ENCODE measurements at places on chromosomes 2 and 18. TPM values are rescaled to one million over a fixed set of nuclear protein-coding genes. Genes with fewer than 3 reads are reported as not detected.

Gene UNC80
- total RNA-seq, result not detected

Gene MOCOS
- total RNA-seq, result 2.6 TPM

Gene SPOPL
- 9.9 TPM for total RNA-seq

Gene MRPL19
- total RNA-seq, result 64.9 TPM

Gene KCNIP3
- 3.0 TPM for total RNA-seq

DNA sequence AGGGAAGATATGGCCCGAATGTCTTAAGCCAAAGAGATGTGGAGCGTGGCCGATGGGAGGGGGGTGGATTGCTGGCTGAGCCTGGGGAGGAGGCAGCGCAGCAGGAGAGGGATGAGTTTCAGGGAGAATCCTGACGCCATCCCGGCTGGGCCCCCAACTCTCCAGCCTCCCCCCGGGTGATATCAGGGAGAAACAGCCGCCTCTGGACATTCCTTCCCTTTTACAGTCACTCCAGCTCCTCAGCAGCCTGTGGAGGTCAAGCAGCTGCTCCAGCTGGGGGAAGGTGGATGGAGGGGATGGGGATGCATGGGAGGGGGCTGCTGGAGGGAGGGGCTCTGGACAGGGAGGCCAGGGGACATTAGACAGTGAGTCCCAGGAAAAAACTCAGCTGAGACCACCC lies 9.5 kb upstream of the DES start:
- DNase-seq, result no peak

DNA sequence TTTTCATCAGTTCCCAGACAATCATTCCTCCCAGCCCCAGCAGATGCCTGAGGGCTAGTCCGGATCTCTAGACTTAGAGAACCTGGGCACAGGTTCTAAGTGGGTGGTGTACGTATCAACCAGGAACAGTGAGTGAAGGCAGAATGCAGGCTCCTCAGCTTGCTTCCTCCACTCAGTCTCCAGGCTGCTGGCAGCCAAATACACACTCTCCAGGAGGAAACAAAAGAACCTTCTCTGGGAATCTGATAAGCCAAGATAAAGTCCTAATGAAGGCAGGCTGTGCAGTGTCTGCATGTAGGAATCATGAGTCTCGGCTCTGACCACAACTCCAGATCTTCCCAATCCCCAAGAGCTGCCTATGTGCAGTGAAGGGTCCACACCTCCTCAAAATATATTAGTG lies 245.7 kb downstream of the SP3 start:
- DNase-seq, result no peak

DNA sequence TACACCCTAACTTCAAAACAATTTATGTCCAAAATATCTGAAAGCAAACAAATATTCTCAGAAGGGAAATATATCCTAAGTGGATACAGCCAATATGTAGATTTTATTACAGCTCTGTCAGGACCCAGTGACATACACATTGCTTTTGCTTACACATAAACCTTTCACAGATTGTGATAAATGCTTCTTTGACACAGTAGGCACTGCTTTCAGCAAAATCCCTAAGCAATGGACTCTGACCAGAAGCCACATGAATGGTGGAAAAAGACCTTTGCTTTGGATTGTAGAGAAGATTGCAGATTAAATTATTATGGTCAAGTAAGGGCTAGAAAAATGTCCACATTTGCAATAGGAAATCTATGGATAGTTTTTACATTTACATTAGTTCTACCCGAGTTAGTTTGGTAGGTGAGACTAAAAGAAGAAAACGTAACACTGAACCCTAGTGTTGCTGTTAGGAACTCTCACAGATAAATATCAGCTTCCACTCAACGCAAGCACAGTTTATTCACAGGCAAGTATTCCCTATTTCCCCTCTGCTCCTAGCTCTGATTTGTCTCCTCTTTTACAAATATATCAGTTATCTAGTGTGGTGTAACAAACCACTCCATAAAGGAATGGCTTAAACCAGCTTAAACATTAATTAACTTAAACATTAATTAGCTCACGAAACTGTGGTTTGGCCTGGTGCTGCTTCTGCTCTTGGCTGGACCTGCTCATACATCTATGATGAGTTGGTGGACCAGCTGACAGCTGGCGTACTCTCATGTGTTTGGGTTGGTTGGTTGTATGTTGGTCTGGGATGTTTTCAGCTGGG lies 23.6 kb upstream of the SERPINE2 start:
- DNase-seq, result no peak

GRCh38 chr2:7826656-7827055 lies 855.2 kb upstream of the ID2 start:
- no peak for DNase-seq

GRCh38 chr2:10548626-10549025 lies 100.5 kb upstream of the ODC1 start:
- peak; percentile 61 for DNase-seq

- DNase-seq, result peak; percentile 18
These were observed 79.8 kb upstream of the CCDC141 start for GRCh38 chr2:179129574-179130238.

DNA sequence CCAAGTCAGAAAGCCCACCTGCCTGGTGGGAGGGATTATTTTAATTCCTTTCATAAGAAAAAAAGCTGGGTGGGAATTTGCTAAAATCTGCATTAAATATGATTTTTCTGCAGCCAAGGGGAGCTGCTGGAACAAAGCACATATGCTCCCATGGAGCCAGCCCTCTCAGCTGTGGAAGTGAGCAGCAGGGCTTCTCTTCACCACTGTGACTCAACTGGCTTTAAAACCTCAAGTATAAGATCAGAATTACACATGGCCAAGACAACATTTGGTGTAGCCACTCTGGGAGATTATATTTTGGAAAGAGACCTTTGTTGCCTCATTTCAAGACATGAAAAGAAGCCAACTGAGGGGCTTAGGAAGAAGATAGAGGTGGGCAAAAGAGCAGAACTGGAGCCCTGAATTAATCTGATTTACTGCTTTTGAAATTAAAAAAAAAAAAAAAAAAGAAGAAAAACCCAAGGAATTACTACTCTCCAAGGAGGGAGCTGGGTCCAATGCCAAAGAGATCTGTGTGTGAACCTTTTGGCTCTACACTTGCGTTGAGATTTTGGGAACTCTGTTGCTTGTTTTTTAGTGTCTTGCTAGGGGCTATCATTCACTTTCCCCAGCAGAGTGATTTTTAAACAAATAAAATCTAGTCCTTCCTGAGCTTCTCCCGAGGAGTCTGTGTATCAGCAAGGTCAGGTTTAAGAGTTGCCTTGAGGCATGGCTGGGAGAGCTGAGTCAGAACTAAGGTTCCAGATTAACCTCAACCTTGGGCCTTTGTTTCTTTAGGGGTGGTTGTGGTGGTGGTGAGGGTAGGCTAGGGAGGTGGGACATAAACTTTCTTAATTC lies 6.0 kb downstream of the LHCGR start:
- no peak for DNase-seq
